CD8-positive, alpha-beta T cell (primary cell): ENCODE measurements at places on chromosomes 11 and 22.

GRCh38 chr22:37996079-37996478, 11.7 kb upstream of the SOX10 start:
- no peak for DNase-seq

- peak; percentile 57 for DNase-seq
Observed at GRCh38 chr11:68843052-68843561, 1.4 kb upstream of the CPT1A start.

- DNase-seq: no peak
Observed at GRCh38 chr11:40306938-40307548, 1152.4 kb downstream of the LRRC4C start.

DNA sequence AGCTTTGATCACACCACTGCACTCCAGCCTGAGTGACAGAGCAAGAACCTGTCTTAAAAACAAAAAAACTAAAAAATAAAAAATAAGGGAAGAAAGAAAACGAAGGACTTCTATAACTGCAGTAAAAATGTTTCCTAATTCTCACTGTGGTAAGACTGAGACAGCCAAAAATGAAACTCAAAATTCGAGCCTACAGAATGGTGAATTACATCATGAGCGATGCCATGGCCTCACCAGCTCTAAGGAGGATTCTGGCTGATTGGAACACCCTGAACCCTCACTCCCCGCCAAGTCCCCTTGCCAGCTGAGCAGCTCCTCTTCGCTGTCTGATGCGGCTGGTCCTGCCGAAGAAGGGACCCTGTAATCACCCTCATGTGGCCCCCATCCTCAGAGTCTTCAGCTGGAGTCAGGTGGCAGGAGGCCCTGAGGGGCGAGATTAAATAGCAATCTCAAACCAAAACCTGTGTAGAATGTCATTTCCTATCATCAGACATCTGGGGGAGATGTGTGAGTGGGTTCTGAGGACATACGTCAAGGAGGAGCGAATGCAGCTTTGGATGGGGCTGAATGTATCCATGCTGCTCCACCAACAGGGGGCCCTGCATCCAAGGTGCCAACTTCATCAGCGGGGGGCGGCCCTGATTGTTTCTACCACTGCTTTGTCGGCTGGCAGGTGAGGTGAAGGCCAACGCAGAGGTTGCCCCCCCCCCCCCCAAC, 29.2 kb downstream of the PDGFB start:
- DNase-seq: no peak

- no peak for DNase-seq
Observed at GRCh38 chr22:20580611-20581502, 73.4 kb downstream of the MED15 start.

- DNase-seq: no peak
Observed at GRCh38 chr11:76747153-76747914, 35.8 kb upstream of the TSKU start.

- no peak for DNase-seq
Observed at GRCh38 chr11:120031156-120031555, 106.8 kb downstream of the TRIM29 start.

- no peak for DNase-seq
Observed at GRCh38 chr11:1335264-1335810, 25.9 kb upstream of the TOLLIP start.

DNA sequence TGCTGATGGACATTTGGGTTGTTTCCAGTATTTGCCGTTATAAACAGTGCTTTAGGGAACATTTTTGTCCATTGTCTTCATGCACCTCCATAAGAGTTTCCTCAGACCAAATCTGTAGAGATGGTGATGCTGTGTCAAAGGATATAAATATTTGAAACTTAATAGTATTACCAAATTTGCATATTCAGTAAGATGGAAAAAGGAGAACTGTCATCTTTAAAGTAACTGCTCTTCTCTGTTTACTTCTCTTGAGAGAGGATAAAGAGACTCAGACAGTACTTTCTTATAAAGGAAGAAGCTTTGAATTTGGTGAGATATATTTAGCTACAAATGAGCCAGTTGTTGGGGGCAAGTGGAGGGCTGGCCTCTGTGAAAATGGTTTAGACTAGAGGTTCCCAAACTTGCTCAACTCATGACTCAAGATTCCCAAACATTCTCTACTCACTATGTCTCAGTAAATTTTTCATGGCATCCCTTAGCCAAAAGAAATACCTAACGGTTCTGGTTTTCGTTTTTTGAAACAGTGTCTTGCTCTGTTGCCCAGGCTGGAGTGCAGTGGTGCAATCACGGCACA, 26.2 kb downstream of the SHISA8 start:
- no peak for DNase-seq

DNA sequence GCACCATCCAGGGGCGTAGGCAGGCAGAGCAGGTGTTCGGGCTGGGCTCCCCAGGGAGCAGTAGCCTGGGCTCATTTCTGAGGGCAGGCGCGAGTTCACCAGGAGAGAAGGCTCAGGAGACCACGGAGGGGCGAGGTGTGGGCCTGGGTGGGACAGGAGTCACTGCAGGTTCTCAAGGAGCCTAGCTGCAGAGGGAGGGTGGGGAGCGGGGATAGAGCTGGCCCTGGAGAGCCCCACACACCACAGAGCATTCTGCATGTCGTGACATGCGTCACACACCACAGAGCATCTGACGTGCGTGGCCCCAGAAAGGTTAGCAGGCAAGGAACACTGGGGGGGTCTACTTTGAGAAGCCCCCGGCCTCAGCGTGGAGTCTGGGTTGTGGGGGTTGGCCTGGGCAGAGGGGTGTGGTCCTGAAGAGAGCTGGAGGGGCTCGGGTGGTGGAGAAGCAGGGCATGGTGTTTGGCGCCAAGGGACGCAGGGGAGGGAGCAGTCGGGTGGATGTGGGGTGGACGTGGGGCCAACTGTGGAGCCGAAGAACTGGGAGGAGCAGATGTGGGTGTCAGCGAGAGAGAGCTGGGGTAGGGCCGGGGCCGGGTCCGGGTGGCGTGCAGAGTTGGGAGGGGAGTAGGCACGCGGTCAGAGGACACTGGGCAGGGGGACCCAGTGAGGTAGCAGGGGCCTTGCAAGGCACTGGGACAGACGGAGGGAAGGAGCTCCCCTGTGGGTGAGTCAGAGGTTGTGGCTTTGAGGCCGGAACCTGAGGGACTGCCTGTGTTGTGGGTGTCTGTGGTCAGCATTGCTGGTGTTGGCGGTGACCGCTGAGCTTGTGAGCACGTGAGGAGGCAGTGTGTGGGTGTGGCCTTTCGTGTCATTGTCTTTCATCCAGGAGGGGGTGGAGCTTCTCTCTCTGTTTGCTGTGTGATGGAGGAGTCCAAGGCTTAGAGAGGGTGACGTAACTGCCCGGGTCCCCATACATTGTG, 25.5 kb downstream of the CTTN start:
- DNase-seq: peak; percentile 47

DNA sequence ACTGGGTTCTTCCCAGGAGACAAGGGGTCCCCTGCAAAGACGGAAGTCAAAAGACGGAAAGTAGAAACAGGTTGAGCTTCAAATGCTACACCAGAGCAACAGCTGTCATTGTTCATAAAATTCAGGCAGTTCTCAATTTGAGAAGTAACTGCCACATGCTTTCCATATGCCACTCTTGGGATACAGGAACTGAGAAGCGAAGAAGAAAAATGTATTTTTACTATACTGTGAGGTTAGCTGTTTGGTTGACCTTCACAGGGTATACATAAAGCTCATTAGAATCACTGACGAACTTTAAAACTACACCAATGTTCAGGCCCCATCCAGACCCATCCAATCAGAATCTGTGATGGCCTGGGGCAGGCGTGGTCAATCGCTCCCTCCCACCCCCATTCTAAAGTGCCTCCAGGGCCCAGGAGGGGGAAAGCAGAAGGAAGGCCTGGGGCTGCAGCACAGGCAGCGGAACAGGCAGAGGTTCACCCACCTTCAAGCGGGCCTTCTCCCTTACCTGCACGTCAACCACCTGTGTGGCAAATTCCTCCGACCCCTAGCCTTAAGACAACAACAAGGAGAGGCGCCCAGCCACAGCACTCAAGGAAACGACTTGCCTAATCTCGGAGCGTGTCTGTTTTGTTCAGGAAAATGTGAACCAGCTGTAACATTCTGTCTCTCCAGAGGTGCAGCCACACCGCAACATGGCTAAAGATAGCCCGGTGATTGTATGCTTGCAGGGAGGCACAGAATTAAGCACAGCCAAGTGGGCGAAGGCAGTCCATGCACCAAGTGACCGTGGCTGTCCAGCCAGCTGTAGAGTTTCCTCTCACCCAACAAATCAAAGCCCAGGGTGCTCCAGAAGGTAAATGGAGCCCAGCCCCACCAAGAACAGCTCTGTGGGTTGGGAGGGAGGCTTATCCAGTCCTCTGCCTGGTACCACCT, 82.6 kb downstream of the MICAL3 start:
- no peak for DNase-seq

DNA sequence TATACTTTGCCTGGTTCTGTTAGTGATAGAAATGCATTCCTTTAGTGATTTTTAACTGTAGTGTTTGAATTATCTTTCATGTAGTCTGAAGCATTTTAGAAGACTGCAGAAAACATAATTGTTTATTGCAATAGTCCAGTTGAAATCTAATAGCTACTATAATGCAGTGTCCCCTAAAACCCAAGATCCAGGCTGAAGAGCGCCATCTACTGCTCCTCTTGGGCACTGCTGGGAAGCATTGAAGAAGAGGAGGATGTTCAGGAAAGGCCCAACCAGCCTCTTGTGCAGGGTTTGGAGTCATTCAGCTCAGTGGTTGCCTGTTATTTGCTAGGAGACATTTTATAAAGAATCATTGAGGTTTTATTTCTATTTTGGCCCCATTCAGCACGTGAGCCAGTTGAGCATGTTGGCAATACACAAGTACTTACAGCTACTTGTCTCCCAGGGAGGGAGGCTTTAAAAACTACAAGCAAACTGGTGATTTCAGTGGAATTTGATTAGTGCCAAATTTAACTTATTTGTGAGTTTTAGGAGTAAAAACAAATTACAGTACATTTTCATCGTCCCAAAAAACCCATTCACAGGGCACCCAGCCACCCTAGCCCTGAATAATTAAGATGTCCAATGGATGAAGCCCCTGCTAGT, 74.9 kb upstream of the HORMAD2 start:
- DNase-seq: peak; percentile 29

DNA sequence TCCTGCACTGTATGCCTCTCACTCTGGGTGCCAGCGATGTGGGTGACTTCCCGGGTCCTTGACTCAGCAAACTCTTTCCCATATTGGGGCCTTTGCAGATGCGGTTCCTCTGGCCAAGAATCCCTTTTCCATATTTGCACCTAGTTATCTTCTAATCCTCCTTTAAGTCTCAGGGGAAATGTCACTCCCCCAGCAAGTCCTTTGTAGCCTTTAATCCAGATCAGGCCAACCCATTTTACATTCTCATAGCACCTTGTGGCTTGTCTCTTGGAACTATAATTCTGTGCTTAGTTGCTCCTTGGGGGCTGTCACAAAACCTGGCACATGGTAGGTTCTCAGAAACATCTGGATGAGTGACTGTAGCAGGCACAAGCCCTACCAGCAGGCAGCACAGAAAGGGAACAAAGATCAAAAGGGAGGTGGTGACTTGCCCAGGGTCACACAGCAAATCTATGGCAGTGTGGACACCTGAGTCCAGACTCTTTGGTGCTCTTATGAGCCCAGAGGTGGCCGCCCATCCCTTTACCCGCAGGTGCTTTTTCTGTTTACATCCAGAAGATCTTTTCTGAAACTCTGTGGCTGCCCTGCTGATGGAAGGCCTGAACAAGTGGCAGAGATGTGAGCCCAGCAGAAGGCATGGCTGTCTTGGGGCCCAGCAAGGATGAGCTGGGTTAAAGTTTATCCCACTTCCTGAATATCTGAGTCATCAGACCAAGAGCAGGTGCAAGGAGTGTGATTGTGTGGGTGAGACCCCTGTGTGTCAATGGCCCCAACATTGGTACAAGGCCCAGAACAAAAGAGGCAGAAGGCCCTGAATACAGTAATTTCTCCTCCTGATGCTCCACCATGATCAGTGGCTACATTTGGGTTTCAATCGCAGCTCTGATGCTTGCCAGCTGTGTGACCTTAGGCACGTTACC, 78.6 kb upstream of the GRK3 start:
- DNase-seq: no peak

GRCh38 chr11:9974375-9974774, 310.5 kb downstream of the SWAP70 start:
- no peak for DNase-seq

DNA sequence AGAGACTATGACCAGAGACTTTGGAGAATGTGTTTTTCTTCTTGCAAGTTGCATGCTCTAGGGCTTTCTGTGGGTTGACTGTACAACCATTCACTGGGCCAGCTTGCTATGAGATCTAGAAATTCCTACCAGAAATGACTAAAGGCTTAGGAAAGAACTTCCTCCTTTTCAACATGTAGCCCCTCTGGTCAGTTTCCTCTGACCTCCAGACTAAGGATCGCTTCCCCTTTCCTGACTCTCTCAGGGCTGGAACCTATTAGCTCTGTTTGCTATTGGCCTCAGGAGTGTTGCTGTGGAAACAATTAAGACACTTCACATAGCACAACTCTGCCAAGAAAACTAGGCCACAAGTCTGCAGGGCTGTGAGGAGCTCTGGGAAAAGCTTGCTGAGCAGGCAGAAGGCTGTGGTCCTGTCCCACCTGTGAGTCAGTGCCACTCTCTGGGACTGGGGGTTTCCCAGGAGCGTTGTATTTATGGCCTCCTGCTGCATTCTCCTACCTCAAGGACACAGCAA, 10.7 kb downstream of the CRY2 start:
- DNase-seq: no peak

DNA sequence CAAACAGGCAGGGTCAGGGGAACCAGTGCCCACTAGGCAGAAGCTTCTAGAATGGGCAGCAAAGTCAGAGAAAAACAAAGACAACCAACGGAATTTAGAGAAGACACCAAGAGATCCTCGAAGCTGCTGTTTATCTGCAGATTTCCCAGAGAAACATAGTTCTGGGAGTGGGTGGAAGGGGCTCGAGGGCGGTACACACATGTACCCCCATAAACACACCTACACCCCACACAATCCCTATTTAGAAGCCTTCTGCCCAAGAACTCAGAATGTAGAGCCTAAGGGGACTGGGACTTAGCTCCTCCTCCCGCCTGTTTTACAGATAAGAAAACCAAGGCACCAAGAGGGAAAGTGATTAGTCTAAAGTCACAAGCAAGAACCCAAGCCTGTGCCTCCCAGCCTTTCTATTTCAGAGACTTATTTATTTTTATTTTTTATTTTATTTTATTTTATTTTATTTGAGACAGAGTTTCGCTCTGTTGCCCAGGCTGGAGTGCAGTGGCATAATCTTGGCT, 6.4 kb downstream of the NPTXR start:
- no peak for DNase-seq
